A172 (cell line): ENCODE measurements at places on chromosomes 5 and 9. TPM values are rescaled to one million over a fixed set of nuclear protein-coding genes. Genes with fewer than 3 reads are reported as not detected.

The ECSCR gene
- 0.62 and 1.8 TPM in 2 replicates for total RNA-seq

The NPR3 gene
- 0.07 and 0.28 TPM in 2 replicates for total RNA-seq

The ORM2 gene
- not detected in 2 replicates for total RNA-seq

The ZNF79 gene
- 11.5 and 13.3 TPM in 2 replicates for total RNA-seq

The ENTPD2 gene
- total RNA-seq: not detected in 2 replicates

The GLE1 gene
- 97.5 and 101 TPM in 2 replicates for total RNA-seq

The SLC45A2 gene
- total RNA-seq: not detected in 2 replicates

The MXD3 gene
- total RNA-seq: 81.3 and 99.7 TPM in 2 replicates

The TPM2 gene
- 423 and 447 TPM in 2 replicates for total RNA-seq

The LECT2 gene
- total RNA-seq: not detected in 2 replicates

The GARNL3 gene
- total RNA-seq: 5.8 and 6.3 TPM in 2 replicates

The CTXN3 gene
- total RNA-seq: not detected in 2 replicates

The HSPB3 gene
- 1.7 and 2.4 TPM in 2 replicates for total RNA-seq

The SPATA6L gene
- total RNA-seq: not detected in 2 replicates

The CNTNAP3 gene
- total RNA-seq: 1.8 and 3.8 TPM in 2 replicates

The IGFBPL1 gene
- 0.14 TPM in 1 of 2 replicates, not detected in the other for total RNA-seq

The SPINK4 gene
- not detected in 2 replicates for total RNA-seq

The SKP2 gene
- total RNA-seq: 52.8 and 68.9 TPM in 2 replicates

The KCNIP1 gene
- total RNA-seq: 0.36 TPM in 1 of 2 replicates, not detected in the other

The GOLM1 gene
- total RNA-seq: 142 and 155 TPM in 2 replicates

The FAM200C gene
- total RNA-seq: 14.1 and 17.9 TPM in 2 replicates

The LURAP1L gene
- 4.9 and 6.6 TPM in 2 replicates for total RNA-seq

The PCDHA9 gene
- 0.07 TPM in 1 of 2 replicates, not detected in the other for total RNA-seq

The CDH9 gene
- total RNA-seq: 0.22 TPM in 1 of 2 replicates, not detected in the other

The FAM174A gene
- total RNA-seq: 28.8 and 40.8 TPM in 2 replicates

The HRH2 gene
- total RNA-seq: 0.46 and 0.88 TPM in 2 replicates

The DCP2 gene
- total RNA-seq: 35.7 and 41.7 TPM in 2 replicates

The DNAI1 gene
- total RNA-seq: not detected in 2 replicates

The HEMGN gene
- 0.14 TPM in 1 of 2 replicates, not detected in the other for total RNA-seq

The LHX2 gene
- 10.9 and 14.5 TPM in 2 replicates for total RNA-seq

The TICAM2 gene
- total RNA-seq: 10.0 and 11.1 TPM in 2 replicates

The TRIM52 gene
- total RNA-seq: 8.5 and 13.2 TPM in 2 replicates

The TXNDC8 gene
- total RNA-seq: not detected in 2 replicates

The ISL1 gene
- total RNA-seq: not detected in 2 replicates

The PCDHA12 gene
- total RNA-seq: 3.8 and 4.5 TPM in 2 replicates

The G3BP1 gene
- 360 and 395 TPM in 2 replicates for total RNA-seq

The LEAP2 gene
- 0.38 and 1.9 TPM in 2 replicates for total RNA-seq

The FOXD4 gene
- 0.47 and 0.65 TPM in 2 replicates for total RNA-seq

The CRB2 gene
- total RNA-seq: 0.26 TPM in 2 replicates

The TSLP gene
- total RNA-seq: not detected in 2 replicates

The TUT7 gene
- 21.5 and 21.6 TPM in 2 replicates for total RNA-seq

The IFNA2 gene
- total RNA-seq: not detected in 2 replicates

The SLC9A3 gene
- 4.7 and 5.8 TPM in 2 replicates for total RNA-seq

The GPRIN1 gene
- 20.3 and 24.6 TPM in 2 replicates for total RNA-seq

The CHMP5 gene
- total RNA-seq: 137 and 153 TPM in 2 replicates

The SPINK7 gene
- not detected in 2 replicates for total RNA-seq

The WNK2 gene
- not detected in 2 replicates for total RNA-seq

The GRM6 gene
- not detected in 2 replicates for total RNA-seq

The LRRC26 gene
- total RNA-seq: not detected in 2 replicates

The OTP gene
- total RNA-seq: not detected in 2 replicates

The KIF4B gene
- total RNA-seq: 0.02 TPM in 1 of 2 replicates, not detected in the other

The GDA gene
- total RNA-seq: not detected in 2 replicates

The TAL2 gene
- not detected in 2 replicates for total RNA-seq

The CXCL14 gene
- total RNA-seq: not detected in 2 replicates

The GFI1B gene
- 0.19 and 0.47 TPM in 2 replicates for total RNA-seq
